ENCODE measurements at places on chromosomes 1 and 21.

DNA sequence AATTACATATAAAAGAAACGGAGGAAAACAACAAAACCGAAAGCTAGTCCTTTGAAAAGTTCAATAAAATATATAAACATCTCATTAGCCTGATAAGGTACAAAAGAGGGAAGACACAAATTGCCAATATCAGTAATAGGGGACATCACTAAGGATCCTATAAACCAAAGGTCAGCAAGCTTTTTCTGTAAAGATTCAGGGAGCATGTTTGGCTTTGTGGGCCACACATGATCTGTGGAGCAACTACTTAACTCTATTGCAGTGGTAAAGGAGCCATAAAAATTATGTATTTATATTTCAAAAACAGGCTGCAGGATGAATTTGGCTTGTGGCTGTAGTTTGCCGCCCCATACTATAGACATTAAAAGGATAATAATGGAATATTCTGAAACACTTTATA is 5.5 kb upstream of the NSUN4 start:
- DNase-seq: no peak

- DNase-seq: no peak
These were observed 73.9 kb downstream of the KLHDC7A start for GRCh38 chr1:18554597-18554996.

DNA sequence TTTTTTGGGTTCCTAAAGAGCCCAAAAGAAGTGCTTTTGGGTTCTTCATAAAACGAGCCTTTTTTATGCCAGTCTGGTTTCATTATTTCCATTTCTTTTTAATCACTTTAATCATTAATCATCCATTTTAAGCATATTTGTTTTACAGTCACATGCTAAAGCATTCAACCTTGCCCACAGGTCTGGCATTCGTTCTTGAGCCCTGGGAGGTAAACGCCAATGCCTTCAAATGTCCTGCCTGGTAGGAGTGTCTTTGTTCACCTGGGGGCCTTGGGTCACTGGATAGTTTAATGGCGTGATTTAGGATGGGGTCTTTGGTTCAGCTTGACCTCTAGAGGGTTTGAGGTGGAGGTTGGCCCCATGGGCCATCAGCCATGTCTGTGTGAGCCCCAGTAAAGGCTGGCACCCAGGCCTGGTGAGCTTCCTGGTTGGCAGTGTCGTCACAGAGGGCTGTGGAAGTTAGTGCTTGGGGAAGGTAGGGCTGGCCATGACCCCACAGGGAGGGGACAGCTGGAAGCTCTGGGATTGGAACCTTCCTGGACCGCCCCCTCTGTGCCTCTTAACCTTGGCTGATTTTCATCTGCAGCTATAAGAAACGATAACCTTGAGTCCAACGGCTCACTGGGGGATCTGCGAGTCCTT is 20.2 kb downstream of the C1orf174 start:
- DNase-seq: no peak

GRCh38 chr1:167105271-167106118 is 11.6 kb downstream of the STYXL2 start:
- DNase-seq: no peak

- DNase-seq: no peak
These were observed 61.5 kb downstream of the KIF1B start for GRCh38 chr1:10271869-10272268.

DNA sequence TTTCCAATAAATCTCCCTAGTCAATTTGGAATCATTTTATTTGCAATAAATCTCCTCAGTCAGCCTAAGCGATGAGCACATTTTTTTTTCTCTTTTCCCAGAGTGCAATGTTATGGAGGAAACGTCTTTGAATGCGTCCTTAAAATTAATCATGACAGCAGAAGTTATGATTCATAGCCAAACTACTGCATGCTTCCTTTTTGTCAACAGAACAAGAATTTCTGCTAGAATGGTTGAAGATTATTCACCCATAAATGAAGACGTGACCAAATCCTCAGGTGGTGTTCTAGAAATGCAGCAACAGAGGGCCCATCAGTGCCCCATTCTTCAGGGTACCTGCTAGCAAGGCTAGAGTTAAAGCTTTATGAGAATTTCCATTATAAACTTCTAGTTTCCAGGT is 407.9 kb upstream of the PKN2 start:
- DNase-seq: no peak

- no peak for DNase-seq
These were observed 13.7 kb upstream of the SRP9 start for GRCh38 chr1:225763716-225764548.

- no peak for DNase-seq
These were observed 25.4 kb upstream of the TMEM54 start for GRCh38 chr1:32926562-32926961.

DNA sequence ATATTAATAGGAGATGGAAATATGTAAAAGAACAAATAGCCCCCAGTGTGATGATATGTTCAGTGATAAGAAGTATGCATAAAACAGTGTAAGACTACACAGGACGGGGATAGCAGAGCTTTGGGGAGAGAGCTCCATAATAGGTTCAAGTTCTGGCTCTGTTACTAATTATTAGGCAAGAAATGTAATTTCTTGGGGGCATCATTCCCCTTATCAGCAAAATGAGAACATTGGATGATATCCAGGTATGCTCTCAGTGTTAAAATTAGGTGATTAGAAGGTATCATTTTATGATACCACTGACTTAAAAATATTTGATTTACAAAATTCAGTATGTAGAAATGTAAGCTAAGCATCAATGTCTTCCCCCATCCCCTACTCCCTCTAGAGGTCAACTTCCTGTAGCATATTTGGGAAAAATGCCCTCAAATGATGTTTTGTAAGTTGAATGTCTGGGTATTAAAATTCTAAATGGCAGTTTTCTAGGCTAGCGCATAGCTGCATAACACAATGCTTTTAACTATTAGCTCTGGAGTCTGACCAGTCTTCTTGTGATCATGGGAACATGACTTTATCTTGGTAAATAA is 585.7 kb upstream of the CAMK1G start:
- DNase-seq: no peak

GRCh38 chr1:63087966-63088365 is 234.4 kb upstream of the FOXD3 start:
- no peak for DNase-seq

- DNase-seq: no peak
These were observed 31.3 kb downstream of the SMAP2 start for GRCh38 chr1:40404670-40405462.

DNA sequence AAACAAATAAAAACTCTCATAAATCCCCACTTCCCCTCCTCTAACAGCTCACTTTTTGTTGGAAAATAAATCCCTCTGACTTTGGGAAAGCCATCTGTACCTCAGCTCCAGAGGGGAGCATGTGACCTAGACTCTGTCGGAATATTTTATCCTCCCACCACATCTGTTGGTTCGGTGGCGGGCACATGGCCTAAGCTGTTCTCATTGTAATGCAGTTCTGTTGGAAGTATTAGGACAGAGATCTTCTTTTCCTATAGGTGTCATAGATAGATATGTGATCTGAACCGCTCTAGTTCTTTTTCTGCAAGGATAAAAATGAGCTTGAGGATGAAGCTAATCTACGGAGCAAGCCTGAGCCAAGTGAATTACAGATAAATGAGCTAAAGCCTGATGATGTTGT is 50.5 kb upstream of the EPS8L3 start:
- no peak for DNase-seq

- no peak for DNase-seq
These were observed 730 bp downstream of the SLC16A4 start for GRCh38 chr1:110390096-110390495.

DNA sequence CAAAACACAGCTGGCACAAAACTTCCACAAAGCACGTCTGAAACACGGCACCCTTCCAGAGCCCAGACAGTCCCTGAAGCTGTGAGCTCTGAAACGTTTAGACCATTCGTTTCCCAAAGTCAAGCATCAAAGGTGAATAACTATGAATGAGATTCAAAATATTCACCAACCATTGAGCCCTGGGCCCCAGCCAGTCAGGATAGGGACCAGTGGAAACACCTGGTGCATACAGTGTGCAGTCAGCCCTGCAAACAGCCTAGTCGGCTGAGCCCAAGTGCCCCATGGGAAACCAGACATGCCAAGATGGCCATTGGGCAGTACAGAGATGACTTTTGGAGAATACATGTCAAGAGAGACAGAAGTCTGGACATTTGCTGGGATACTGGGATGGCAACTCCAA is 90.4 kb upstream of the EDN2 start:
- no peak for DNase-seq

- no peak for DNase-seq
These were observed 41.6 kb upstream of the NRDC start for GRCh38 chr1:51920130-51920529.

DNA sequence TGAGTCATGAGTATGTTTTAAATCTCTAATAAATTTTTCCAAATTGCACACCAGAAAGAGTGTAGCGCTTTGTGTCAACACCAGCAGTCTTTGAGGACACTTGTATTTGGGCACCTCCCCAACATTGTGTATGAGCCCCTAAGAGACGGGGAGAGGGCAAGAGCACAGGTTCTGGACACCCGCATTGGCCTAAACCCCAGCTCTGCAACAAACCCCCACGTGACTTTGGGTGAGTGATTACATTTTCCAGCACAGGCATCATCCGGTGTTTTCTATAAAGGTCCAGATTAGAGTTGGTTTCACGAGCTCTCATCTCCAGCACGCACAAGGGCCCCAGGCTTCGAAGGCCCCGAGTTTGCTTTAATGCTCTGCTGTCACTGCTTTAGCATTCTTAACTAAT is 66.3 kb upstream of the SLC45A1 start:
- DNase-seq: no peak

GRCh38 chr1:7018351-7018750 is 233.1 kb downstream of the CAMTA1 start:
- no peak for DNase-seq

DNA sequence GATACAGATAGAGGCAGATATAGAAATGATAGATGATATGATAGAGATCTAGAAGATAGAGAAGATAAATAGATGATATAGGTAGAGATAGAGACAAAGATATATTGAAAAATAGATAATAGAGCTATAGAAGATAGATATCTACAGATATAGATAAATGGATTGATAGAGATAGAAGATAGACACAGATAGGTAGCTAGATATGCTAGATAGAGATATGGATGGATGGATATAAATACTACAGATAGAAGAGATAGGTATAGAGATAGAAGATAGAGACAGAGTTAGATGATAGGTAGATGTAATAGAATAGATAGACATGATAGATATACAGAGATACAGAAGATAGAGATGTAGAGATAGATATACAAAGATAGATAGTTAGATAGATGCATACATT is 21.4 kb downstream of the TRIM11 start:
- no peak for DNase-seq

DNA sequence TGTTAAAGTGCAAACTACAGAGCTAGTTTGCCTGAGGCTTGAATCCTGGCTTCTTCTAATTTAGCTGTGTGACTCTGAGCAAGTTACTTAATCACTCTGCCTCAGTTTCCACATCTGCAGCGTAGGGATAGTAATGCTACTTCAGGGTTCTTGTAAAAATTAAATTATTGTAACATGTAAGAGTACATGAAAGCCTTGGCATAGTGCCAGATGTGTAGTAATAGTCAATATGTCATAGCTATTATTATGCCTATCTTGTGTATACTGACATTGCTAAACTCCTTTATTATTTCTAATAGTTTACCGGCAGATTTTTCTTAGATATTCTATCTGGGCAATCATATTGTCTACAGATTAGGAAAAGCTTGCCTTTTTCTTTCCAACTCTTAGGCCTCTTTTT is 6.8 kb upstream of the TADA1 start:
- DNase-seq: no peak

DNA sequence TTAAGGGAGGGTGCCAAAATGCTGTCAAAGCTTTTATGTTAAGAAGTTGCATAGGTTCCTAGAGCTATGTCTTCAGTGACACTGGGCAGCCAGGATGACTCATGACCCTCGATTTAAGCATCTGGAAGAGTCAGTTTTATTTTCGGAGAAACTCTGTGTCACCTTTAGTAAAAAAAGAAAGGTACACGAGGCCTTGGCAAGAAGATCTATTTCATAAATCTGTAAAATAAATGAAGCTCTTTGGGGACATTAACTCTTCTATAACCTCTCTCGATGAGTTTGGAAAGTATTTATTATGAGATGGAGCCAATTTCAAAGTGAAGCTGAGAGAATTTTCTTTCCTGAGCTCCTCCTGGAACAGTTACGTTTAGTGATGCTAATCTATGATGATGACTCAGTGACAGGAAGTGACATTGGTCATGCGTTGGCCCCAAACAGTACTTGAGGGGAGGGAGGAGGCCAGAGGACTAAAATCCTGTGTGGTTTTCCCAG is 156.5 kb downstream of the HLX start:
- DNase-seq: no peak

DNA sequence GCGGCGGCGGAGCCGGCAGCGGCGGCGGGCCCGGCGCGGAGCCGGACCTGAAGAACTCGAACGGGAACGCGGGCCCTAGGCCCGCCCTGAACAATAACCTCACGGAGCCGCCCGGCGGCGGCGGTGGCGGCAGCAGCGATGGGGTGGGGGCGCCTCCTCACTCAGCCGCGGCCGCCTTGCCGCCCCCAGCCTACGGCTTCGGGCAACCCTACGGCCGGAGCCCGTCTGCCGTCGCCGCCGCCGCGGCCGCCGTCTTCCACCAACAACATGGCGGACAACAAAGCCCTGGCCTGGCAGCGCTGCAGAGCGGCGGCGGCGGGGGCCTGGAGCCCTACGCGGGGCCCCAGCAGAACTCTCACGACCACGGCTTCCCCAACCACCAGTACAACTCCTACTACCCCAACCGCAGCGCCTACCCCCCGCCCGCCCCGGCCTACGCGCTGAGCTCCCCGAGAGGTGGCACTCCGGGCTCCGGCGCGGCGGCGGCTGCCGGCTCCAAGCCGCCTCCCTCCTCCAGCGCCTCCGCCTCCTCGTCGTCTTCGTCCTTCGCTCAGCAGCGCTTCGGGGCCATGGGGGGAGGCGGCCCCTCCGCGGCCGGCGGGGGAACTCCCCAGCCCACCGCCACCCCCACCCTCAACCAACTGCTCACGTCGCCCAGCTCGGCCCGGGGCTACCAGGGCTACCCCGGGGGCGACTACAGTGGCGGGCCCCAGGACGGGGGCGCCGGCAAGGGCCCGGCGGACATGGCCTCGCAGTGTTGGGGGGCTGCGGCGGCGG is 1.0 kb downstream of the ARID1A start:
- DNase-seq: peak; percentile 64

GRCh38 chr21:17709266-17709611 is 96.5 kb upstream of the BTG3 start:
- DNase-seq: no peak

GRCh38 chr1:1063261-1063944 is 10.7 kb downstream of the RNF223 start:
- DNase-seq: no peak

DNA sequence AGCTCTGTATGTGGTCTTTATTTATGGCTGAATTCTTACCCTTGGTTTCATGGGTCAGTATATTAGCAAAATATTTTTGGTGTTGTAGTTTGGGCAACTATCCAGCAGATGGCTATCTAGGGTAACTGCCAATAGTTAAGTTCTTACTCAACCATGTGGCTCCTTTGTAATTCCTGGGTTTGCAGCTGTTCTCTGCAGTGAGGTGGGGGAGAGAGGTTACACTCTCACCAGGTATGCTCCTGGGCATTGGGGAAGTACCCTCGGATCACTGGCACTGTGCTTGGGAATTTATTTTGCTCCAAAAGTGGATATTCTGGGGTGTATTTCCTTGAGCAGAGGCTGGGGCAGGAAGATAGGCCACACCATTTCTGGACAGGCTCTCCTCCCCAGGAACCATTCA is 436.7 kb upstream of the TMPRSS15 start:
- DNase-seq: no peak

- no peak for DNase-seq
These were observed 481.1 kb upstream of the NEGR1 start for GRCh38 chr1:72763481-72763880.

- DNase-seq: no peak
These were observed 16.7 kb upstream of the PSMD4 start for GRCh38 chr1:151237678-151238466.

Measured in T-helper 2 cell treated with Interferon-gamma antibody and Interleukin-4, amounts not matched to agents 5 μg/mL and 100 μg/mL, for 36 hours (primary cell).